ENCODE measurements at places on chromosomes 7 and 10.

DNA sequence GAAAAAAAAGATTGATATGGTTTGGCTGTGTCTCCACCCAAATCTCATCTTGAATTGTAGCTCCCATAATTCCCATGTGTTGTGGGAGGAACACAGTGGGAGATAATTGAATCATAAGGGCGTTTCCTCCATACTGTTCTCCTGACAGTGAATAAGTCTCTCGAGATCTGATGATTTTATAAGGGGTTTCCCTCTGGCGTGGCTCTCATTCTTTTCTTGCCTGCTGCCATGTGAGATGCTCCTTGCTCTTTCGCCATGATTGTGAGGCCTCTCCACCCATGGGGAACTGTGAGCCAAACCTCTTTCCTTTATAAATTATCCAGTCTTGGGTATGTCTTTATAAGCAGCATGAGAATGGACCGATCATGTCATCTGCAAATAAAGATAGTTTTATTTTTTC, 29.4 kb upstream of the MAP3K8 start:
- H3K36me3 ChIP-seq = no peaks in the 10 kb centered on the region
- H3K27me3 ChIP-seq = no peaks in the 10 kb centered on the region
- no peak for DNase-seq
- no peak overlapping the region for H3K27ac ChIP-seq

DNA sequence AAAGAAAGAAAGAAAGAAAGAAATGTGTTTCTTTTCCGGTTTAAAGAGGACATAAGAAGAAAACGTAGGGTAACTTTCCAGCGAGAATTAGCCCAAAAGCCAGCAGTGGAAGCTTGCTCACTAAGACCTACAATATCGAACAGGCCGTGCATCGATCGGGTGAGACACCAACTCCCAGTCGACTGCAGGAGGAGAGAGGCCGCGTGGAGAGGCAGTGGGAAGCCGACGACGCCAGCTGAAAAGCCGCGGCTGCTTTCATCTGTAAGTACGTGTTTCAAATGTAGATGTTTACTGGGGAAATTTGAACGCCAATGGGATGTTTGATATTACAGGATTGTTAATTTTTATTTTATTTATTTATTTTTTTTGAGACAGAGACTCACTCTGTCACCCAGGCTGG, 28.6 kb upstream of the GIMAP8 start:
- peaks cover 12% of the 10 kb centered on the region for H3K4me1 ChIP-seq
- no peak overlapping the region for H3K27ac ChIP-seq
- H3K27me3 ChIP-seq = peaks cover 2% of the 10 kb centered on the region

- H3K4me3 ChIP-seq = peak within 1 kb of the TSS; percentile 74
- H3K27ac ChIP-seq = peak within 1 kb of the TSS; percentile 41
- H3K27me3 ChIP-seq = peaks cover 29% of the 10 kb centered on the region
- peak; percentile 42 for DNase-seq
Measured at GRCh38 chr10:70478191-70479164, at the start of gene PALD1. TSS of gene PALD1 (plus strand) at chr10:70478767. CDS start at chr10:70525952, 47,185 bp downstream.

GRCh38 chr10:129472696-129473555, 5.9 kb downstream of the MGMT start:
- peaks cover 23% of the 10 kb centered on the region for H3K4me1 ChIP-seq
- no peaks in the 10 kb centered on the region for H3K27me3 ChIP-seq
- no peak for DNase-seq
- H3K27ac ChIP-seq = no peak overlapping the region
- H3K36me3 ChIP-seq = peaks cover 31% of the 10 kb centered on the region

DNA sequence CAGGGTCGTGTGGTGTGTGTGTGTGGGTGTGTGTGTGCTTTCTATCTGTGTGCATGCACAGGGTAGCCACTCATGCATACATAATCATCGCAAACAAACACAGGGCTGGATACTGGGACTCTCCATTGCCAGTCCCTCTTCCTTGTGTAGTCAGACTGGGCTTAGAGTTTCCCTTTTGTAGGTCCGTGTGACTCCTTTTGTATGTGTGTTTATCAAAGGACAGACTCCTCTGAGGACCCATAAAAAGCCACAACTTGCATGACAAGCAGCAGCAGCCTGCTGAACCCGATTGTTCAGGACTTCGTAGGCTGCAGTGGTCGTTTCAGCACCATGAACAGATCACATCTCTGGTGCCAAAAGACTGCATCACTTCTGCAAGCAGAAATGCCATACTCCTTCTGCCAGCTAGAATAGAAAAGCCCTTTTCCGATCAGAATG, 895 bp downstream of the VSTM2A start:
- H3K27me3 ChIP-seq = peaks cover 34% of the 10 kb centered on the region
- H3K36me3 ChIP-seq = peaks cover 7% of the 10 kb centered on the region

- H3K27ac ChIP-seq = no peak overlapping the region
- no peak overlapping the region for H3K4me3 ChIP-seq
- no peaks in the 10 kb centered on the region for H3K27me3 ChIP-seq
- no peak for DNase-seq
- no peaks in the 10 kb centered on the region for H3K36me3 ChIP-seq
Measured at GRCh38 chr7:97818066-97818663, 54.0 kb downstream of the ASNS start.

GRCh38 chr10:112716924-112717413, 233.1 kb upstream of the TCF7L2 start:
- DNase-seq = no peak
- no peak overlapping the region for H3K27ac ChIP-seq
- H3K4me3 ChIP-seq = no peak overlapping the region
- peaks cover 12% of the 10 kb centered on the region for H3K36me3 ChIP-seq
- no peaks in the 10 kb centered on the region for H3K27me3 ChIP-seq

- H3K36me3 ChIP-seq = peaks cover 13% of the 10 kb centered on the region
- no peaks in the 10 kb centered on the region for H3K27me3 ChIP-seq
- no peak overlapping the region for H3K4me3 ChIP-seq
- peaks cover 8% of the 10 kb centered on the region for H3K4me1 ChIP-seq
Measured at GRCh38 chr10:5434017-5434753, 21.8 kb downstream of the NET1 start.

GRCh38 chr10:11017000-11017569, 587 bp upstream of the CELF2 start:
- no peaks in the 10 kb centered on the region for H3K36me3 ChIP-seq
- H3K4me1 ChIP-seq = peaks cover 9% of the 10 kb centered on the region
- H3K27ac ChIP-seq = no peak overlapping the region
- DNase-seq = no peak
- H3K4me3 ChIP-seq = peak overlapping the region; percentile 66

DNA sequence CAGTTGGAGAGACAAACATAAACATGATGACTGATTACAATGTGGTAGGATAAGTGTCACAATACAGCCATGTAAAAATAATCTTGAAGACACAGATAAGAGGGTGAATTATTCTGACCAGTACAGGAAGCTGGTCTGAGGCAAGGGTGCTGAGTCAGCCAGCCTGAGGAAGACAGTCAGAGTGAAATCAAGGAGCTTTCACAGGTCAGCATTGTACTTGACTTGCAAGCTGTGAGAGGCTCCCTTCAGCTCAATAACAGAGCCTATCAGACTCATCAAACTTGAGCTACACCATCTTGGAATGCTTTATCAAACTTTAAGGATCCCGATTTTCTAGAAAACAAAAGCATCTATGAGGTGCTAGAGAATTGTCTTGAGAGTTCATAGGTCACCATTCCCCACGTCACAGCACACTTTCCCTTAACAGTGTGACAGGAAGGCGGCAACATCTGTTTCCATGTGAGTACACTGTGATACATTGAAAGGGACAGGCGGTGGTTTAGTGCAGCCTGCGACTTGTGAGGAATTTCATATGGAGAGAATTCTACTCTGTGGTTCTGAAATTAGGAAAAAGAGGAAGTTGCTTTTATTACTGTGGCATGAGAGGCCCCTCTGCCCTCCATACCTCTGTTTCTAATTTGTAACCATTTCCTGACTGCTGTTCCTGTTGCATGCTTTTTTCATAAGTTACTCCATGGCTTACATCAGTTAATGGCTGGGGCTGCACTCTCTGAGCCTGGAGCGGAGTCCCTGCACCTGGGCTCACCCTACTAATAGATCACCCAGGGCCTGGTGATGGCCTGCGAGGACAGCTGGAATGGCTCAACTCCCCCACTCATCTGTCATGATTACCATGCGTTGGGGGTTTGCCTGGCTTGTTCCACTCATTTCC, 417.1 kb downstream of the SUGCT start:
- no peak overlapping the region for H3K4me3 ChIP-seq
- no peak overlapping the region for H3K27ac ChIP-seq
- H3K27me3 ChIP-seq = no peaks in the 10 kb centered on the region
- DNase-seq = peak; percentile 11

DNA sequence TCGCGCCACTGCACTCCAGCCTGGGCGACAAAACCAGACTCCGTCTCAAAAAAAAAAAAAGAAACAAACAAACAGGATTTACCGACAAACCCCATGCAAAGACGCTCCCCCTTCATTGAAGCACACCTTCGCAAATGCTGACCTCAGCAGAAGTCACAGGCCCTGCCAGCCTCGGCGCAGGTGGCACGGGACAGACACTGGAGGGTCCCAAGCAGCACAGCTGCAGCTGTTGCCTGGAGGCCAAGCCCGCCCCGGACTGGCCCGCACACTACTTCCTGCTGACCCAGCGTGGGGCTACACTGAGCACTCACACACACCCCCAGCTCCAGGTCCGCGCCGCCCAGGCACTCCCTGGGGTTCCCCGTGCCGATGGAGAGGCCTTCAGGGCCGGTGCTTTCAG, 31.2 kb downstream of the SNX8 start:
- no peak overlapping the region for H3K27ac ChIP-seq
- no peak for DNase-seq
- no peaks in the 10 kb centered on the region for H3K36me3 ChIP-seq

GRCh38 chr10:45447416-45447815, 73.4 kb downstream of the ALOX5 start:
- no peak for DNase-seq
- no peak overlapping the region for H3K4me3 ChIP-seq
- no peaks in the 10 kb centered on the region for H3K36me3 ChIP-seq
- H3K4me1 ChIP-seq = no peaks in the 10 kb centered on the region

GRCh38 chr10:131071721-131072120, 239.8 kb downstream of the TCERG1L start:
- no peaks in the 10 kb centered on the region for H3K36me3 ChIP-seq
- H3K27ac ChIP-seq = no peak overlapping the region
- H3K27me3 ChIP-seq = peaks cover 3% of the 10 kb centered on the region
- H3K4me1 ChIP-seq = no peaks in the 10 kb centered on the region
- no peak for DNase-seq

DNA sequence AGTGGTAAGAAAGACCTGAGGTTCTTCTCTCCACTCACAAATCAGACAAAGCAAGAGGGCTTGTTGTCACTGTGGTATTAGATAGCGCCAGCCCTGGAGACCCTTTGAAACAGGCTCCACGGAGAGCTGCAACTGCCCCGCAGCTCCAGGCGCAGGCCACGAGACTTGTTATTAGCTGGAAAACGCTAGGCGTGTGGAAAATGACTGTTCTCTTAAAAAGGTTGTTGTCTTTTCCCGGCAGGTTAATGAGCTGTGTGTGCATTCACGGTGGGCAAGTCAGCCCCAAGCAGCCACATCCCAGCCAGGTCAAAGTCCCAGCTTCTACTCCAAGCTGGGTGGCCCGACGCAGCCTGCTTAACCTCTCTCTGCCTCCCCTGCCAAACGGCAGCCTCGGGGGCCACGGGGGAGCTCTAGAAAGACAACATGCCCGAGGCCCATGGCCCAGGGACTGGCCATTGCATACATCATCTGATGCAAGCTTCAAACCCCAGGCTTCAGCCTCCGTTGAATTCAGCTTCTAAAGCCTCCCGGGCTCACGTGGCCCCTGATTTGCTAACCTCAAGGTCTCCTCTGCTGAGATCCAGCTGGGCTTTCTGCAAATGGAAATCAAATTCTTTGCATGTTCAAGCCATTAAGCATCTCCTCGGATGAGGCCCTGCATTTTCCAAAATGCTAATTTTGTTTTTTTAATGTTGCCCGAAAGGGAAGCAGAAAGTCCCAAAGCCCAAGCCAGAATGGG, 61.3 kb upstream of the DNAAF5 start:
- H3K4me1 ChIP-seq = peaks cover 11% of the 10 kb centered on the region
- H3K4me3 ChIP-seq = no peak overlapping the region
- no peak overlapping the region for H3K27ac ChIP-seq
- no peak for DNase-seq
- no peaks in the 10 kb centered on the region for H3K27me3 ChIP-seq
- peaks cover 8% of the 10 kb centered on the region for H3K36me3 ChIP-seq

- peaks cover 25% of the 10 kb centered on the region for H3K4me1 ChIP-seq
- no peak overlapping the region for H3K27ac ChIP-seq
Measured at GRCh38 chr10:22723783-22724182, 9.4 kb upstream of the PIP4K2A start.

DNA sequence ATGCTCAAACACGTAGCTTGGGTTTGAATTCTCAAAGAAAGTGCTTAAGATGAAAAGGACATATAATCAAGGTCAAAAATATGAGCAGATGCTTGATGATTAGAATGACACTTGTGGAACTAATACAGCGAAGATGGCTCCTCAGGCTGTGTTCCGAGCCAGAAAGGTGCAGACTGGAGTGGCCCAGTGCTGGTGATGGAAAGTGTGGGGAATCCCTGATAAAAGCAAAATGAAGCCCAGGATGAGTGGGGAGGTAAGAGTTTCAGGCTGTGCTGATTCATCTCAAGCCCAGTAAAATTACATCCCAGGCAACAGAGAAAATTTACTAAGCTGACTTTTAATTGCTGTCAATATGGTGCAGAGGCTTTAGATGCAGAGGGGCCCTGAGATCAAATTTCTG, 77.8 kb upstream of the IKZF1 start:
- peak overlapping the region; percentile 81 for H3K27ac ChIP-seq
- peak; percentile 80 for DNase-seq
- peaks cover 37% of the 10 kb centered on the region for H3K4me1 ChIP-seq
